Breast epithelium (tissue), 4 donors: ENCODE measurements at places on chromosomes 3 and 15. TPM values are rescaled to one million over a fixed set of nuclear protein-coding genes. Genes with fewer than 3 reads are reported as not detected.

GRCh38 chr3:124597273-124597672 is 133.0 kb upstream of the UMPS start:
- H3K27ac ChIP-seq: no peak overlapping the region
- no peak overlapping the region for H3K4me3 ChIP-seq
- H3K27me3 ChIP-seq: no peaks in the 10 kb centered on the region

GRCh38 chr3:64827431-64827830 is 139.6 kb upstream of the ADAMTS9 start:
- no peaks in the 10 kb centered on the region for H3K27me3 ChIP-seq
- no peak overlapping the region for H3K27ac ChIP-seq
- H3K4me1 ChIP-seq: no peaks in the 10 kb centered on the region
- H3K36me3 ChIP-seq: no peaks in the 10 kb centered on the region

DNA sequence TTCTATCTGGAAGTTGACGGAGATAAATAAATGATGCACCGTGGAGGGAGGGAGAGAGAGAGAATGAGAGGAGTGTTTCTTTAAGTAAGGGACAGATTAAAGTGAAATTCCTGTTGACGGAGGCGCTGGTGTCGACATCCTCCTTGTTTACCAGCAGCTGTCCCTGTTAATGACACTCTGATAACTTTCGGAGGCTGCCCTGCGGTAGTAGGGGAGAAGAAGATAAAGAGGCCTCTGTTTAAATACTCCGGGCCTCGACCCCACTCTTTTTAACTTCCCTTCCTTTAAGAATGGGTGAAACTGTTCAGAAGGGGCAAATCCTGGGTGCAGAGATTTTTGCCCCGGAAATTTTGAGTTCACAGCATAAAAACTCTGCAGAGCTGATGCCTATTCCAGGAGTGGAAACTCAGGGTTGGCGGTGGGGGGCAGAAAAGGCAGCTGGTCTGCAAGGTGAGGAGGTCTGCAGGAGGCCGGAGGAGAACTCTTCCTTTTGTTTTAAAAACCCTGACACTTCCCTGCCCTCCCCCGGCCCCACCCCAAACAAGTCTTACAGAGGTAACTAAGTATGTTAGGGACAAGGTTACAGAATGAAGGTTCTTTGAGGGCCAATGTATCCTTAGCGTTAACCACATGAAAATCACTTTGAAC is 276.6 kb upstream of the NR2F2 start:
- peak overlapping the region; percentile 15 for H3K4me3 ChIP-seq
- no peaks in the 10 kb centered on the region for H3K4me1 ChIP-seq
- no peaks in the 10 kb centered on the region for H3K36me3 ChIP-seq
- H3K27me3 ChIP-seq: no peaks in the 10 kb centered on the region
- DNase-seq: no peak
- H3K27ac ChIP-seq: peak overlapping the region; percentile 11

GRCh38 chr3:37544869-37545352 is 316.8 kb upstream of the CTDSPL start:
- H3K27ac ChIP-seq: no peak overlapping the region
- H3K4me3 ChIP-seq: no peak overlapping the region
- no peaks in the 10 kb centered on the region for H3K4me1 ChIP-seq

MORC1 gene
- under 0.01 TPM for total RNA-seq

OR5K2 gene
- total RNA-seq: not detected

GRCh38 chr3:39378088-39378487 is 5.1 kb upstream of the SLC25A38 start:
- no peak for DNase-seq
- H3K27ac ChIP-seq: no peak overlapping the region
- no peaks in the 10 kb centered on the region for H3K27me3 ChIP-seq
- no peak overlapping the region for H3K4me3 ChIP-seq
- no peaks in the 10 kb centered on the region for H3K36me3 ChIP-seq

DNA sequence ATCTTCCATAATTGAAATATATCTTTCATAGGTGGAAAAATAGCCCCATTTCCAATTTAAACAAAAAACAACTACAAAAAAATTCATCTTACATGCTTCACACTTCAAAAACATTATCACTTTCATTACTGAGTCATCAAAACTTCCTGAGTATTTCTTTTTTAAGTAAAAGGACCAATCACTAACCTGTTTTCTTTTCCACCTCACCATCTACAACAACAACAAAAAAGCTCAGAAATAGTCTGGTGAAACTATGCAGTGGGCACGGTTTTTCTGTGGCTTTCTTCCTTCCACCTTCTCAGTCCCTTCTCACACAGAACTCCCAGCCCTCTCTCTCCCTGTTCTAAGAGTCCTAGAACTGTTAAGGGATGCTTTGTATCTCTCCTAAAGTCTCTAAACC is 20.3 kb upstream of the TNIK start:
- no peak overlapping the region for H3K27ac ChIP-seq
- H3K27me3 ChIP-seq: no peaks in the 10 kb centered on the region
- DNase-seq: no peak
- H3K4me1 ChIP-seq: no peaks in the 10 kb centered on the region
- no peak overlapping the region for H3K4me3 ChIP-seq

TMC3 gene
- not detected for total RNA-seq

DNA sequence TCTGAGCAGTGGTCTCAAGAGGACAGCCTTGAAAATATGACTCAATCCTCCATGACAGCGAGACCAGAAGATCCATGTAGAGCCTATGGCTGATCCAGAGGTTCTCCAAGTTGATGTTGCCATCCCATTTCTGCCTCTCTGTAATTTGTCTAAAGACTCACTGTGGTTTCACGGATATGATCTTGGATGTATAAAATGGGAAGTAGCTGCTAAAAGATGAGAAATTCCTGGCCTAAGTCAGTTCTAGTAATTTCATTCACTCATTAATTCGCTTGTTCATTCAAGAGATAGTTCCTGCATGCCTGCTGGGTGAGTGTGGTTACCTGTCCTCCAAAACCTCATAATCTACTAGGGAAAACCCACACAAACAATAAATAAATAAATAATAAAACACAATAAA is 145.9 kb downstream of the TNIK start:
- H3K4me1 ChIP-seq: no peaks in the 10 kb centered on the region
- no peak for DNase-seq
- H3K27me3 ChIP-seq: no peaks in the 10 kb centered on the region
- no peaks in the 10 kb centered on the region for H3K36me3 ChIP-seq

MME gene
- 119 TPM for total RNA-seq

- no peaks in the 10 kb centered on the region for H3K36me3 ChIP-seq
- H3K4me1 ChIP-seq: no peaks in the 10 kb centered on the region
- H3K27ac ChIP-seq: no peak overlapping the region
- H3K27me3 ChIP-seq: no peaks in the 10 kb centered on the region
- no peak overlapping the region for H3K4me3 ChIP-seq
These were observed 66.1 kb downstream of the CHCHD6 start for GRCh38 chr3:126770096-126770495.

- no peaks in the 10 kb centered on the region for H3K4me1 ChIP-seq
- no peak overlapping the region for H3K27ac ChIP-seq
- no peaks in the 10 kb centered on the region for H3K36me3 ChIP-seq
- DNase-seq: no peak
These were observed 234.1 kb downstream of the GREM1 start for GRCh38 chr15:32951736-32952464.

DNA sequence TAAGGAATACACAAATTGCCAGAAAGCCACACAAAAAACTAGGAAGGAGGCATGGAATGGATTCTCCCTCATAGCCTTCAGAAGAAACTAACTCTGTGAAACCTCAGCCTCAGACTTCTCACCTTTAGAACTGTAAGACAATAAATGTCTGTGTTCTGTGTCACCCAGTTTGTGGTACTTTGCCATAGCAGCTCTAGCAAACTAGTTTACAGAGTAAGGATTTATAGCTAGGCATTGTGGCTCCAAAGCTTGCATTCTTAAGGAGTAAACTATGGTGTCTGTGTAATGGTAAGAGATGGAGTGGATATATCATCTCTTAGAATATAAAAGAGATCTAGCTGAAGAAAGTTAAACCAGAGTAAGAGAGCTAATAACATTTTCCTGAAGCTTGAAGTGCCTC is 18.9 kb downstream of the EPHA6 start:
- no peak overlapping the region for H3K27ac ChIP-seq
- H3K36me3 ChIP-seq: no peaks in the 10 kb centered on the region
- no peaks in the 10 kb centered on the region for H3K4me1 ChIP-seq
- H3K4me3 ChIP-seq: no peak overlapping the region
- no peak for DNase-seq

GRCh38 chr3:126911162-126912026 is 71.5 kb upstream of the PLXNA1 start:
- H3K4me3 ChIP-seq: no peak overlapping the region
- peak overlapping the region; percentile 86 for H3K27ac ChIP-seq
- H3K27me3 ChIP-seq: no peaks in the 10 kb centered on the region
- H3K4me1 ChIP-seq: no peaks in the 10 kb centered on the region
- no peaks in the 10 kb centered on the region for H3K36me3 ChIP-seq
- DNase-seq: peak; percentile 90

DNA sequence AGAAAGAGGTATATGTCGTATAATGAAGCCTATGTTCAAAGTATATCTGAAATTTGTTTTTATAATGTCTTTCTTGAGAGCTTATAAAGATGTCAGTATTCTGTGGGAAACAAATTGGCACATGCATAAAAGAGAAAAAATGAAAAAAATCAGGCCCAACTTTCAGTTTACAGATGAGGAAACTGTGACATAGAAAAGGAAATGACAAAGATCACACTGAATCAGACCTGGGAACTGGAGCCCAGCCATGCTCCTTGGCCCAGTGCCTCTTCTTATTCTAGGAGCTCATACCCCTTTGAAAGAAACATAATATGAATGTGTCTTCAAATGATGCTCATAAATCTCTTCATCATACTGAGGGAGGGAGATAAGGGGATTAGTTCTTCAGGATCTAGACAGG is 48.4 kb downstream of the TMEM44 start:
- H3K4me1 ChIP-seq: no peaks in the 10 kb centered on the region
- DNase-seq: no peak
- peak overlapping the region; percentile 72 for H3K4me3 ChIP-seq
- H3K36me3 ChIP-seq: no peaks in the 10 kb centered on the region
- no peak overlapping the region for H3K27ac ChIP-seq
- no peaks in the 10 kb centered on the region for H3K27me3 ChIP-seq

- DNase-seq: no peak
- no peaks in the 10 kb centered on the region for H3K4me1 ChIP-seq
- H3K4me3 ChIP-seq: no peak overlapping the region
- H3K36me3 ChIP-seq: no peaks in the 10 kb centered on the region
- no peaks in the 10 kb centered on the region for H3K27me3 ChIP-seq
- no peak overlapping the region for H3K27ac ChIP-seq
These were observed 132.0 kb upstream of the ATP2B2 start for GRCh38 chr3:10637342-10637741.

GRCh38 chr3:42668793-42669217 is 15.3 kb downstream of the ZBTB47 start:
- no peaks in the 10 kb centered on the region for H3K36me3 ChIP-seq
- DNase-seq: no peak
- no peak overlapping the region for H3K4me3 ChIP-seq
- H3K27me3 ChIP-seq: no peaks in the 10 kb centered on the region
- no peaks in the 10 kb centered on the region for H3K4me1 ChIP-seq

DNA sequence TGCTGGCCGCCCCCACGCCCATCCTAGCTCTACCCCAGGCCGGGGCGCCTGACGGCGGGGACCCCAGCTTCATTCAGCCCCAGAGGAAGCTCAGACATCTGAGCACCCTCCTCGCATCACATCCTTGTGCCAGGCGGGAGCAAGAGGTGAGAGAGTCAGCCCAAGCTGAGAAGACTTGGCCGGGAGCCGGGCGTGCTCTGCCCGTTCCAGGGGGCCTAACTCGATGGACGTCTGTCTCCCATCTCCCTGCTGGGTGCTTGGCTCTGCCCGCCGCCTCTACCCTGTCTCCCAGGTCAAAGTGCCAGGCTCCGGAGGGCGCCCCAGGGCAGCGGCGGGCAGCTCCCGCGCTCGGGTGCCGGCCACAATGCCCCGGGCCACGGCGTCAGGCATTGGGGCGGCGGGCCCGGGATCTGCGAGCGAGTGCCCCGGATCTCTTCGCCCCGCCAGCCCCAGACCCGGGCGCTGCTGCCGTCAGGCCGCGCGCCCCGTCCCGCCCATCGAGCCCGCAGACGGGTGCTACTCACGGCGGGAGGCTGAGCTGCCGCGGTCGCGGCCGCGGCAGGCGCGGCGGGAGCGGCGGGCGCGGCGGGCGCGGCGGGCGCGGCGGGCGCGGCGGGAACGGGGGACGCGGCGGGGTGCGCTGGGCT is 388 bp downstream of the DAPK2 start:
- peak overlapping the region; percentile 73 for H3K4me3 ChIP-seq
- no peaks in the 10 kb centered on the region for H3K4me1 ChIP-seq
- H3K27ac ChIP-seq: peak overlapping the region; percentile 76
- no peaks in the 10 kb centered on the region for H3K36me3 ChIP-seq
- H3K27me3 ChIP-seq: no peaks in the 10 kb centered on the region
